Trophoblast cell (in vitro differentiated cells and primary cell): ENCODE measurements at places on chromosomes 2 and 18.

- H3K4me3 ChIP-seq: peak overlapping the region; percentile 95
- H3K36me3 ChIP-seq: no peaks in the 10 kb centered on the region
- peak; percentile 28 for DNase-seq
- H3K4me1 ChIP-seq: peaks cover 9% of the 10 kb centered on the region
- H3K27ac ChIP-seq: no peak overlapping the region
Measured at GRCh38 chr2:197705912-197706838, 1.0 kb downstream of the MARS2 start.

GRCh38 chr18:71958605-71959004 lies 585.5 kb downstream of the CBLN2 start:
- no peak for DNase-seq
- H3K27me3 ChIP-seq: no peaks in the 10 kb centered on the region
- H3K27ac ChIP-seq: no peak overlapping the region

- peak; percentile 69 for DNase-seq
- H3K4me1 ChIP-seq: peaks cover 3% of the 10 kb centered on the region
- H3K36me3 ChIP-seq: no peaks in the 10 kb centered on the region
- H3K27me3 ChIP-seq: no peaks in the 10 kb centered on the region
- peak overlapping the region; percentile 10 for H3K27ac ChIP-seq
Measured at GRCh38 chr2:69667805-69668382, 24.4 kb upstream of the AAK1 start.

DNA sequence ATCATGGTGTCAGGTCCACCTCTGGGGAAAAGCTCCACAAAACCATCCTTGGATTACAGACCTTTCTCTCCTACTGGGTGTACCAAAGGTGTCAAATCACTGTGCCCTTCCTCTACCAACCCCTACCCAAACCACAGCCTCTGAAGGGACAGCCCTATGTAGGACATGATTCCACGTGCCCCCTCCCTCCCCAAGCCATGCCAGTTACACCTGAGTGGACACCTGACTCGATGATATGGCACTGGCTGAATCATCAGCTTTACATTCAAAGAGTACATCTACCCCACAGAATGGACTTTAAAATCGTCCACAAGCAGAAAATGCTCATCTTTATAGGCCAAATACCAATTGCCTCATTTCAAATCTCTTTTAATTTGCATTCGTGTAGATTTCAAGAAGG lies 26.0 kb downstream of the TRABD2A start:
- H3K27ac ChIP-seq: no peak overlapping the region
- no peak for DNase-seq
- H3K4me1 ChIP-seq: no peaks in the 10 kb centered on the region
- no peak overlapping the region for H3K4me3 ChIP-seq
- H3K36me3 ChIP-seq: no peaks in the 10 kb centered on the region

DNA sequence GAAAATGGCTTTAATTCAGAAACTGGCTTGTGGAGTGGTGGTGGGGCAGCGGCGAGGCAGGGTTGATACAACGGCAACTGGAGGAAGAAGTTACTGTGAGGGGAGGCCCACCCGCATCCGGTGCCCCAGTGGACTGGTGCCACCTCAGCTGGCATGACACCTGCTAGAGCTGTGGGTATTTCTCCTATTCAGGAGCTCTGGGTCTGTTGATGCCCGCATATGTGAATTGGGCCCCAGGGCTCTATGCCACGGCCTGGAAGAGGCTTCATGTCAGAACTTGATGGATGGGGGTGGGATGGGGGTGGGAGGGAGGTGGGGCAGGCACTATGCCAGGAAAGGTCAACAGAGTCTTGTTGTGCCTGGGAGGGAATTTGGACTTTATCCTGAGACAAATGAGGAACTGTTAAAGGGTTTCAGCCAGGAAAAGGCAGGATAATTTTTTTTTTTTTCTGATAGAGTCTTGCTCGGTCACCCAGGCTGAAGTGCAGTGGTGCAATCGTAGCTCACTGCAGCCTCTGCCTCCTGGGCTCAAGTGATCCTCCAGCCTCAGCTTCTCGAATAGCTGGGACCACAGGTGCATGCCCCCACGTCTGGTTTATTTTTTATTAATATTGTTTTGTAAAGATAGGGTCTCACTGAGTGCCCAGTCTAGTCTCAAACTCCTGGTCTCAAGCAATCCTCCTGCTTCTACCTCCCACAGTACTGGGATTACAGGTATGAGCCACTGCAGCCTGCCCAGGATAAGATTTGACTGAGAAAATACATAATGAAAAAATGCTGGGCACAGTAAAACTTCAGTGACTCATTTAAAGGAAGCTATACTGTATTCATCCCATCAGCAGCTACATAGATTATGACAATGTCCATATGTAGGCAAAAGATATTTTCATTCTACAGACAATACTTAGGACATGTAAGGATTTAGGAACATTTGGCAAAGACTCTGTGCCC lies 52.6 kb downstream of the SH2D6 start:
- no peaks in the 10 kb centered on the region for H3K4me1 ChIP-seq
- no peaks in the 10 kb centered on the region for H3K27me3 ChIP-seq
- H3K27ac ChIP-seq: no peak overlapping the region
- no peaks in the 10 kb centered on the region for H3K36me3 ChIP-seq
